ENCODE measurements at places on chromosomes 16 and 17.
A peak's percentile ranks its signal among the peaks of the same experiment; 100 is the strongest.

DNA sequence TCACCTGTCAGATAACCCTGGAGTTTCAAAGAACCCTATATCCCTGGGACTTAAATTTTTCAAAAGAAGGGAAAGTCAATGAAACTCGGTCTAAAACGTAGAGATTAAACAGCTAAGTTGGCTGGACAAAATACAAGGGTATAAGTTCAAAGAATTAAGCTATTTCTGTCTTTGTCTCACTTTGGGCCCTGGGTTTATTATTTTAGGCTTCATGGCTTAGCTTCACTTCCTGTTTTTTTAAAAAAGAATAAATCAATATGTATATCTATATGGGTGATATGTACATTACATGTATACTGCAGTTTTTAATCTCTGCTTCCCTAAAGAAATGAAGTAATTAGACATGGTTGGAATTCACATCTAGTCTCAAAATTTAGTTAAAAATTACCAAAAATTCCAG lies 132.3 kb downstream of the TRIM37 start:
- DNase-seq: no peak

DNA sequence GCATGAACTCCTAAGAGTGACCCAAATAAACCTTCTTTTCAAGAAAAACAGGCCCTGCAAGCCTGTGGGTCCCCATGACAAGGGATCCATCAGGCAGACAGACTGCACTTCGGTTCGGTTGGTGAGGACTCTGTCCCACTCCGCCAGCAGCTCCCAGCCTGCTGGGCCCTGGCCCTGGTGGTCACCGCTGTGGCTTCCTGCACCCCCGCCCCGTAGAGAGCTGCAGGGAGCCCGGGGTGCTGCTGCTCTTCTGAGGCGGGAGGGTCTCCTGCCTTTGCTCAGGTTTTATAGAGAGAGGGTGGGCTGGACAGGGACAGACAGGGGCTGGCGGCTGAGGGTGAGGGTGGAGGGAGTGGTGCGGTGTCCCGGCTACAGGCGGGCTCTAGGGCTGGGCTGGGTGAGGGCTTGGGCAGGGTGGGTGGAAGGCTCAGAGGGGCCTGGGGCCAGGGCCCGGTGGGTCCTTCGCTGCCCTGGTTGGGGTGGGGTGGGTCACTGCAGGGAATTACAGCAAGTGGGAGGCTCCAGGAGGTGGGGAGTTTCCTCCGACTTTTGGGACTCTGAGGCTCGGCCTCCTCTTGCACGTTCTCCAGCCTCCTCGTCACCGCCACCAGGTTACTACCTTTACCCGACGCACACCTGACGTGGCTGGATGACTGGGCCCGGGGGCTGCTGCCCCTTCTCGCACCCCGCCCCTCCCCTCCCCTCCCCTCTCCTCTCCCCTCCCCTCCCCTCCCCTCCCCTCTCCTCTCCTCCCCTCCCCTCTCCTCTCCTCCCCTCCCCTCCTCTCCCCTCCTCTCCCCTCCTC lies 90.2 kb upstream of the CBX4 start:
- no peak for DNase-seq

DNA sequence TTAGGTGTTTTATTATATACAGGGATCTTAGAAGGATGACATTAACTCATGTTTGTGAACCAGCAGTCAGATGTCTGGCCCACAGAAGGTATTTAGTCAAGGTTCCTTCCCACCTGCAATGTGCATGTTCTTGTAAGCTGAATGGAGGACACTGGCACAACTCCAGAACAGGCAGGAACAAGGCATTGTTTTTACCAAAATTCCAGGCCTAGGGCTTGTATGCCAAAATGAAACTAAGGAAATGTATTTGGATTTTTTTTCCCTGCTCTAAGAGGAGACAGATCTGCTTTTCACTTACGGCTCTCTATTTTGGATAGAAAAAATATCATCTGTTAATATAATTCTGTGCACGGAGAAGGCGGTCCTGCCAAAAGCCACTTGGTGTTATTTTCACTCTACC lies 312.5 kb downstream of the GRIN2A start:
- no peak for DNase-seq

DNA sequence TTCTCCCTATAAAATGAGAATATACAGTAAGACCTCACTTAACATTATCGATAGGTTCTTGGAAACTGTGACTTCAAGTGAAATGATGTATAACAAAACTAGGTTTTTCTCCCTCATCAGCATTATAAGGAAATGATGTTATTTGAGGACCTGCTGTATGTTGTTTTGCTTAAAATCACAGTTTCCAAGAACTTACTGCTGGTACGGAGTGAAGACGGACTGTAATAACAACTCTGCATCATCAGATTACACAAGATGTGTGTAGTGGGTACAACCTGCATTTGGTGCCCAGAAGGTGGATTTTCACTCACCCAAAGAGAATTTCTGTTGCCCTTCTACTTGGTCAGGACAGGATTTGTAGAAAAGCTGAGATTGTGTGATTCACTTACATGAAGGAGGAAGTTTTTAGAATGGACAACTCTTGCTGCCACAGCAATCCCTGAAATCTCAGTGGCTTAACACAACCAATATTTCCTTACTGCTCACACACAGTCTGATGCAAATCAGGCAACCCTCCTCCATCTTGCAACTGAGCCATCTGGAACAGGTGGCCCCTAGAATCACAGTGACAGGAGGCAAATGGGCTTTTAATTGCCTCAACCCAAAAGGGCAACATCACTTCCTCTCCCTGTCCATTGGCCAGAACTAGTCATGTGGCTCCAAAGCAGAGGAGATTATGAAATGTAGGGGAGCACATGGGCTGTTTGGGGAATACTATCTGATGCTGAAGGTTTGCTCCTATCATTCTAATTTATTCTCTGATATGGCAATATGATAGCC lies 67.6 kb upstream of the CACNG5 start:
- no peak for DNase-seq

DNA sequence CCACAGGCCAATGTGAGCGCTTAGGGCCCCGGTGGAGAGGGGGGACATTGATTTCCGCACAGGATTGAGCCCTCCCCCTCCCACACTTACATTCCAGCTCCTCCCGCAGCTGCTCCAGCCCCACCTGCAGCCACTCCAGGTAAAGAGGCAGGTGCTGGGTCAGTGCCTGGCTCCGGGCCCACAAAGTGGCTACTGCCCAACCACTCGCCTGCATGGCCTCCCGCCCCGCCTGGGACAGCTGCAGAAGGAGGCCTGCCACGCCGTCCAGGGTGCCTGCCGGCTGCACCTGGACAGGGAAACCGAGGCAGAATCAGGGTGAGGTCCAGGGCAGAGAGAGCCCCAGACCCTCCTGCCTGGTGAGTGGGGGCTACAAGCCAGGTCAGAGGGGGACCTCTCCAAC lies 46.3 kb downstream of the RMI2 start:
- no peak for DNase-seq

GRCh38 chr16:48602356-48603014 lies 7.5 kb downstream of the N4BP1 start:
- no peak for DNase-seq

- DNase-seq: peak; percentile 82
Measured at GRCh38 chr17:59964482-59965328, at the start of gene RNFT1. RNFT1 (minus strand) TSS chr17:59964740; CDS start chr17:59964663, 77 bp downstream.

DNA sequence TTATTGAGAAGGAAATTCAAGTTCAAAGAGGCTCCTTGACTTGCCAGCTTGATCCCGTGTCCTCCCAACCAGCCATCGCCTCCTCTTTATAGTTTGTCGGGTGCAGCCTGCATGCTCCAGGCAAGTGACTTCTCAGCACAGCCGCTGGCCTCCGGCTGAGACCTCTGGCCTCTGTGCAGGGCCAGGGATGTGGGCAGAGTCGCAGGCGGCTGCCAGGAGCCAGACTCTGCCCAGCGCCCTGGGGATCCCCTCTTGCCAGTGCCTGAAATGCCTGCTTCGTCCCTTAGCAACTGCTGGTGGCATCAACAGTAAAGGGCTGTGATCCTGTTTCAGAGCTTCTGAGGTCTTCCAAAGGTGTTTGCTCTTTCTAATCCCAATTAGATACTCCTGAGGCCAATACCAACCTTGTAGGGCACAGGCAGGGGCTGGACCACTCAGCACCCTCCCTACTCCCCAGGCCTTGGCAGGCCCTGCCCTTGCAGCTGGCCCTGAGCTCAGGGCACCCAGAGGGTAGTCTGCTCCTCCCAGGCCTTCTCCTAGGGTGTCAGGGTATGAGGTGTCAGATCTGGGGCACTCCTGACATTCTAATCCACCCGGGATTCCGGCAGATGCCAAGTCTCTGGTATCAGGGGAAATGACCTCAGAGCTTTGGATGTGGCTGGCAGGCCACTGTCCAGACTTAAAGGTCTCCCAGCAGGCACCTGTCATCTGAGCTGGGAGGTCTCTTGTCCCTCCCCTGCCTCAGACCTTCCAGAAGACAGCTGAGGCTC lies 68.0 kb upstream of the SIAH1 start:
- no peak for DNase-seq

- DNase-seq: no peak
Measured at GRCh38 chr16:10992797-10993196, 48.4 kb downstream of the CLEC16A start.

- no peak for DNase-seq
Measured at GRCh38 chr17:32143527-32143870, 1.2 kb downstream of the RHOT1 start.

Data from stimulated activated CD8-positive, alpha-beta memory T cell treated with anti-CD3 and anti-CD28 coated beads, Interleukin-15, amount 100 ng/mL, for 1 hour (primary cell).